Stimulated activated CD4-positive, alpha-beta T cell treated with anti-CD3 and anti-CD28 coated beads, Interleukin-2, amount 100 ng/mL, for 4 hours (primary cell): ENCODE measurements at places on chromosomes 12 and 14.

DNA sequence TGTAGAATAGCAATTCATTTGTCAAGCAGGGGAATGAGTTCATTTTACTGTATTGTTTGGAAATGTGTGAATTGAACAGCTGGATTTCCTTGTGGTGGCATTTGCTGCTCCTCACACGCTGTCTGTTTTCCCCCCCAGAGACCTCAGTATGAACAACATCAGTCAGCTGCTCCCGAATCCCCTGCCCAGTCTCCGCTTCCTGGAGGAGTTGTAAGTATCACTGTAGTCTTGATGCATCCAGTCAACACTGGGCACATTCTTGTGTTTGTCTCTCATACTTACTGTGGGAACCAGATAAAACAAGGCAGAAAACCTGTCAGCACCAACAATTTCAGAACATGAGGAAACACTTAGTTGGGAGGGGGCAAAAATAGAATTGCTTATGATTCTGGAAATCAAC lies 64.9 kb downstream of the LGR5 start:
- no peak for DNase-seq

DNA sequence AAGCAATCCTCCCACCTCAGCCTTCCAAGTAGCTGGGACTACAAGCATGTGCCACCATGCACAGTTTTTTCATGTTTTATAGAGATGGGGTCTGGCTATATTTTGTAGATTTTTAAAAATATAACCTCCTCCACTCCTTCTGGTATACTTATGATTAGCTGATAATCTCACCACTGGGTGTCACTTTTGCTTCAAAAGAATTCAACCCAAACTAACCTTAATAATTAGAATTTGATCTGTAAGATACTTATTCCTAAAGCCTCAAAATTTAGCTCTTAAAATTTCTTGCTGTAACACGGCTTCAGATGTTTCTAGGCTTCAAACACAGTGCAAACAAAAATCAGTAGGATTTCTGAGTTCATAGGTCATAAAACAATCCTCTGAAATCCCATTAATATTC lies 130.3 kb downstream of the CEP83 start:
- no peak for DNase-seq

- DNase-seq = no peak
These were observed 382.2 kb downstream of the MED13L start for GRCh38 chr12:115895247-115895646.

GRCh38 chr12:13002301-13003097 lies 2.4 kb upstream of the HEBP1 start:
- DNase-seq = no peak

- no peak for DNase-seq
These were observed 5.6 kb downstream of the CNIH1 start for GRCh38 chr14:54435500-54435981.

GRCh38 chr12:121483949-121484348 lies 84.0 kb downstream of the RNF34 start:
- DNase-seq = no peak

DNA sequence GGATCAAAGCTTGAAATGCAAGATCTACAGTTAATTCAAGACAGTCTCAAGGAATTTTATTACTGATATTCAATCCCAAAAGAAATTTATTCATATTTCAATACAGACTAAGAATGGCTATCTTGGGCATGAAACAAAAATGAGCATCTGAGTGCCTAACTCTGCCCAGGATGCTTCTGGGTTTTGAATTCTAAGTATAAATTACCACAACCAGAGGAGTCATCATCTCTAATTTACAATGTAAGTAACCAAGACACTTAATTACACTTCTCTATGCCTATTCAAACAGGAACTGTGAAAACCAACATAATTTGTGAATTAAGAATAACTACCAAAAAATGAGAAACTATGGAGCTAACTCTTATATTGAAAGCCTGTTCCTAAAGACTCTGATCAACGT lies 14.1 kb downstream of the OSBPL8 start:
- DNase-seq = no peak

DNA sequence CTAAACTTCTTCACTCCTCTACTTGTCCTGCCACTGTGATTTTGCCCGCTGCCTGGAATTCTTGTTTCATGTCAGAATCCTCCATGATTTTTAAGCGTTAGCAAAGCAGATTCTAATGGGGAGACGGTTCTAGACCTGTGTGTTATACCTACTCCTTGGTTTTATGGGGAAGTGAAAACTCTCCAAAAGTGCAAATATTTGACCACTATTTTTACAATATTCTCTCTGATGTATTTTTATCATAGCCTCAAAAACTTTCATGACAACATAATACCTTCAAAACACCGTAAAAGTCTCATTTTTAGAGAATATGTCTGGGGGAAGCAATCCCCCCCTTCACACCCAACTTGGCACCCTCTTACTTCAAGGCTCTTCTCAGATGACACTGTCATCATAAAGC lies 12.9 kb upstream of the KRAS start:
- DNase-seq = no peak

DNA sequence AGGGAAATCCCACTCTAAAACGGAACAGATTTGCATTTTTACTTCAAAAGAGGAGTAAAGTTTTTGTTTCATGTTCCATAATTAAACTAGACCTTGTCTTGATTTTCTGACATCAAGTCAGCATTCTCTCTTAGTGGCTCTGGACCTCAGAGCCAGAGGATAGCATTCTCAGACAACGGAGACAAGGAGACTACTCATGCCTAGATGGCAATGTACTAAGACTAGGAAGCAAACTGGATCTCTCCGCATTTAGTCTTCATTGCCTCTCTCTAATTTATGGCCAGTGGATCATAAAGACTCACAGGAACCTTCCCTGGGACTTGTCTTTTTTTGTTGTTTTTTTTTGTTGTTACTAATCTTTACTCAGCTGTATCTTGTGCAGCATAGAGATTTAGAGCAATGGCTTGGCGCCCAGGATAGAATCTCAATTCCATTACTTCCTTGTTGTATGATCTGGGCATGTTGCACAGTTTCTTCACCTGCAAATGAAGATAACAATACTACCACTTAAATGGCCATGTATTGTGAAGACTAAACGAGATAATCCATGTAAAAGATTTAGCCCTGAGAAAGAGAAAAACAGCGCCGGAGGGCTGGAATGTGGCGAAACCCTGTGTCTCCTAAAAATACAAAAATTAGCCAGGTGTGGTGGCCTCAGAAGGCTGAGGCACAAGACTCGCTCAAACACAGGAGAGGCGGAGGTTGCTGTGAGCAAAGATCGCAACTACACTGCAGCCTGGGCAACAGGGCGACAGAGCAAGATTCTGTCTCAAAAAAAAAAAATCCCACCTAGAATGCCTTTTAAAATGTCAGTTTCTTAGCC lies 4.0 kb upstream of the GEMIN2 start:
- no peak for DNase-seq

DNA sequence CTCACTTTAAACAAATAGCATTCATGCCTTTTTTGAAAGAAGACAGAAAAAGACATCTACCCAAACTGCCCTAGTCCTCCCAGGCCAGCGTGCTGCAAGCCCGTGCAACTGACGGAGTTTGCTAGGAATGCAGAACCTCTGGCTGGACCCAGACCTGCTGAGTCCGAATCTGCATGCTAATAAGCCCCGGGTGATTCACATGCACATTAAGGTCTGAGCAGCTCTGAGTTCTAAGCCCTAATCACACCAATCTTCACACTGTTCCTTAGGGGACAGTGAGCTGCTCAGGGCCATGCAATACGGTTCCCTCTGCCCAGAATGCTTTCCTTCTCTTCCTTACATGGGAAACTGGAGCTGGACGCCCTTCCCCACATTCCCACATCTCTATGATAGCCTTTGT lies 25.2 kb downstream of the HAL start:
- no peak for DNase-seq

GRCh38 chr14:101328412-101329028 lies 232.8 kb upstream of the DIO3 start:
- DNase-seq = no peak

DNA sequence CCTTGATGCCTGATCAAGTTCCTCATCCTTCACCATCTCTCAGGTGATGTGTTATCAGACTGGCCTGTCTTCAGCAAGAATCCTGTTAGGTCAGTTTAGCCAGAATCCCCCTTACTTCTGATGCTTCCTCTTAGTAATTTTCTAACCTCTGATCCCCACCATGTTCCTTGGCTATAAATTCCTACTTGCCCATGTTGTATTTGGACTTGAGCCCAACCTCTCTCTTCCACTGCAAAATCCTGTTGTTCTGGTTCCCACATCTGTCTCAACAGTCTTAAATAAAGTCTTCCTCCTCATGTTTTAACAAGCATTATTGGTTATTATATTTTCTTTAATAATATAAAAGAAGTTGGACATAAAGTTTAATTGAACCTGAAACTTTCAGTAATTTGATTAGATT lies 987.8 kb upstream of the USP15 start:
- no peak for DNase-seq

DNA sequence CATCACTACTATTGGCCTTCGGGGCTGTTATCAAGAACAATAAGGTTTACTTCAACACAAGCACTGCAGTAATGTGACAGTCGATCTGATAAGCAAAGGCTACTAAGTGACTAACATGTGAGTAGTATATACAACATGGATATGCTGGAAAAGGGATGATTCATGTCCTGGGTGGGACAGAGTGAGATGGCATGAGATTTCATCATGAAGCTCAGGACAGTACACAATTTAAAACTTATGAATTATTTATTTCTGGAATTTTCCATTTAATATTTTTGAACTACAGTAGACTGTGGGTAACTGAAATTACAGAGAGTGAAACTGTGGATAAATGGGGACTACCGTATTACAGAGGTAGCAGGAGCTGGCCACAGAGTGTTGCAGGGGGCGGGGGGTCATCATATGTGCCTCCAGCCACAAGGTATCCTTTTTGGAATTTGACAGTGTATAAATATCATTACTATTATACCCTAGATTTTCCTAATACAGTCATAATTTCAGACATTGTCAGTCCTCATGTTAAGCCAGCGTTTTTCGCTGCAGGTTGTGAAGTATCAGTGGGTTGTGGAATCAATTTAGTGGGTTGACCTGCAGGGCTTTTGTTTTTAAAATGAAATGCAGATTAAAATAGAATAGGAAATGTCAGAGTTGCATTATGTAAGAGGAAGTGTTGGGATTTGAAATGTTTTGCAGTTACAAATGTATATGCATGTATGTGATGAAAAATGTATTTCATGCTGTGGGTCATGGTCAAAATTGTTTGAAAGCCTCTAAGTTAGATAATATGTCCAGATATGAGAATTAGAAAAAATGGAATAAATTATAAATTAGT lies 148.0 kb upstream of the NUDT4 start:
- no peak for DNase-seq

- DNase-seq = no peak
These were observed 123.9 kb upstream of the FOXN3 start for GRCh38 chr14:89540830-89541470.

DNA sequence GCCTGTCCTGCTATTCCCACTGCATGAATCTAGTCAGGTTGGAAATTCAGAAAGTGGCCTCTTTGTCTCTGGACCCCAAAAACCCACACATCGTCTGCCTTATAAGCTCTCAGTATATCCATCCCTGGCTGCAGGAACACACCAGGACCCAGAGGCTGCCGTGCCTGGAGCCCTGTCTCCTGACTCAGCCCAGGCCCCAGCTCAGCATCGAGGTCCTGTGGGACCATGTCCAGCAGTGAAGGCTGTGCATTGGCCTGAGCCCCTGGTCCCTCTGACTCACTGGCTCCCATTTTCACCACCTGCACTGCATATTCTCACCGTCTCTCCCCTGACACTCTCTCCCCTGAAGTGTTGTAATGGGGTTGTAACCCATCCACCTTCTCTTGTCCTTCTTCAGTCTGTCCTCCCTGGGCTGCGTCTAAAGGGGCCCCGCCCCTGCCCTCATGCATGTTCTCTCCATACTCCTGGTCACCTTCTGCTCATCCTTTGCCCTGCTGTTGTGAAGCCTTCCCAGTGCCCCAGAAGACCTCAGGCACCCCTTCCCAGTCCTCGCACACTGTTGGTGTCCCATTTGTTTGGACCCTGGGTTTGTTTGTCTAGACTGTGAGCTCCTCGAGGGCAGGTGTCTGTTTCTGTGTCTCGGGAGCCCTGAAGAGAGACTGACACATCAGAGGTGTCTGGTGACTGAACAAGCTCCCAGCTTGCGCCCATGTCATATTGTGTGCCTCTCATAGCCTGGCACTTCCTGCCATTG lies 43.8 kb downstream of the EVL start:
- no peak for DNase-seq

- DNase-seq = no peak
These were observed 9.0 kb downstream of the ADCY6 start for GRCh38 chr12:48779869-48780268.

GRCh38 chr12:21710958-21711775 lies 53.5 kb upstream of the LDHB start:
- DNase-seq = no peak

- no peak for DNase-seq
These were observed 48.2 kb upstream of the PLXNC1 start for GRCh38 chr12:94100211-94100627.

DNA sequence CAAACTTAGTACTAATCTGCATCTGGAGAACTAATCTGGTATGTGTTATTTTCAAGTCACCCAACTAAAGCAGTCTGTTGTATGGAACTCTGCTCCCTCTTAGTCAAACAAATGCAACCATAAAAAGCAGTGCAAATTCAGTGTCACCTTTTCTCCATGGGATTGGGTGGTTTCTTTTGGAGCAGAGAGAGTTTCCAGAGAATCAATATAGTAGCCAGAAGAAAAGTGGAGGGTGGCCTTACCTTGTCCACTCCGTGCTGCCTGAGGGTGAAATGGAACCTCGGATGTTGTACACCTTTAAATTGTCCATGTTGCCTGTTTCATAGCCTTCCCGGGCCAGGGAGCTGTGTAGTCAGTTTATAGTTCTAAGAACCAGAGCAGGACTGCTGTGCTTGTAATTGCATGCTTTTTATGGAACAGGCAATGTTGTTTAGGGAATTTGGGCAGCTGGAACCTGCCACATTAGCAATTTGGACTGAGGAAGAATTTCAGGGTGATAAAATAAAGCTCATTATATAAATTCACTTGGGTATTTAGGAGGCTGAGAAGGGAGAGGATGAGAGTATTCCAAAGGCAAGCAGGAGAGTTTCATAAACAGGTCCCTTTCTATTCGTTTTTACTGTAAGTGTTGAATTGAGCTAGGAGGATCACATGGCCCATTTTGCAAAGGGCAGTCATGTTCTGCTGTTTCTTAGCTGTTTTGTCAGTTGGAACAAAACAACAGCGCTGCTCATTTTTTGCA lies 60.5 kb downstream of the CRADD start:
- no peak for DNase-seq

GRCh38 chr12:85191-85666 lies 18.7 kb downstream of the IQSEC3 start:
- DNase-seq = no peak

DNA sequence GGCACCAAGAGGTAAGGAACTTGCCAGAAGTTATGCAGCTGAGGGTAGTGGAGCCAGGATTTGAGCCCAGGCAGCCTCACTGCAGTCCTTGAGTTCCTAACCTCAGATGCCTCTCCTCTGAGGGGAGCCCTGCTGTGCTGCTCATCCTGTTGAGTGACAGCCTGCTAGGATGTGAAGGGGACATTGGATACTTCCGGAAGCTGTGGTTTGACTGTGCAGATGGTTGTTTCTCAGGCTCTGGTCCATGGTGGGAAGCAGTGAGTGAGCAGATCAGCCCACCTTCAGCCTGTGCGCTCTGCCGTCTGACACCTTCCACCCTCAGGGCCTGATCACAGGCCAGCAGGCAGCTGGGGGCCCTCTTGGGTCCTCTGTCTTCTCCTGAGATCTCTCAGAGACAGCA lies 253.2 kb downstream of the CACNA1C start:
- no peak for DNase-seq
